Amniotic epithelial cell (primary cell): ENCODE measurements at places on chromosomes 5 and 9.
A peak's percentile ranks its signal among the peaks of the same experiment; 100 is the strongest.

DNA sequence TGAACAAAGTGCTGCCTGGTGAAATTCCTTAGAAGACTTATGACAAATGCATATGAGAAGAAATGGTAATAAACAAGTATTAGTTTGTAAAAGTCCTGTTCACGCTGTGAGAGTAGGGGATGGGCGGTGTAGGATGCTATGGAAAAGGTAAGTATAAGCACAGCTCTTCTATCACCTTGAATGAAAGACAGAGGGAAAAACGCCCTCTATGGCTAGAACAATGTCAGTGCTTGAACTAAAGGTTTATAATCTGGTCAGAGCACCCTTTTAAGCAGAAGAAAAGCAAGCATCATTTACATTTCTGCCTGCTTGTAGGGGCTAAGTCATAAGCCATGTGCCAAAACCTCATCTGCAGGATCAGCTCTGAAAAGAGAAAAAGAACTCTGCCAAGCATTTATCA lies 115.2 kb downstream of the LHFPL2 start:
- DNase-seq: peak; percentile 66

DNA sequence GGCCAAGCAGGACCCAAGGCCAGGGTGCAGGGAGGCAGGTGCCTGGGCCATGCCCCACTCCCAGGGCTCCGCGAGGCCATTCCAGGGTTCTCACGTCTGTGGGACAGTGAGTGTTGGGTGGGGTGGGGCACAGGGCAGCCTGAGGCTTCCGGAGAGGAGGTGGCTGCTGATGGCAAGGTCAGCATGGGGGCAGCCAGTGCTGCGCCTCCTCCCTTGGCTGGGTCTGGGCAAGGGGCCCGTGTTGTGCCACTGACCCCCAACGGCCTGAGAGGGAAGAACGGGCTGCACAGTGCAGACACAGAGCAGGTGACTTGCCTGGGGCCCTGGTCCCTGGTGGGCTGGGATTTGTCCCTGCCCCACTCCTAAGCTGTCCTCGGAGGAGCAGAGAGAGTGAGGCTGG lies 82.1 kb downstream of the RXRA start:
- DNase-seq: no peak

- no peak for DNase-seq
Observed at GRCh38 chr5:144395704-144396103, 225.0 kb downstream of the KCTD16 start.

DNA sequence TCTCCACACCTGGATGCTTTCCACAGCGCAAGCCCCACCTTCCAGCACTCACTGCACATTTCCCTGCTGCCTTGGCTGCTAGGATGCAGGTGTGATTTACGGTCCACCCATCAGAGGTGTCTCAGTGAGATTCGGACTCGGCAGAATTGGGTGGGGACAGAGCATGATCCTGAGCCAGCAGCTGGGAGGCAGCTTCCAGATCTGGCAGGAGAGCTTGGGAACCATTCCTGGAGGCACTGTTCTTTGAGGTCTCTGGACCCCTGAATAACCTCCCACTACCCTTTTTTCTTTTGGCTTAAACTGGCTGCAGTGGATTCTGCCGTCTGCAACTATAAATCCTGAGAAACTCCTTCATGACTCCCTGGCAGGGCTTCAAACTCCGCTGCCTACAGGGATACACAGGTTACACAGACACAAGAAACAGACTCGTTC lies 99.6 kb upstream of the PHYKPL start:
- no peak for DNase-seq

GRCh38 chr5:175215906-175216305 lies 228.1 kb downstream of the DRD1 start:
- DNase-seq: no peak

GRCh38 chr5:160651692-160652645 lies 200.0 kb downstream of the ATP10B start:
- no peak for DNase-seq

DNA sequence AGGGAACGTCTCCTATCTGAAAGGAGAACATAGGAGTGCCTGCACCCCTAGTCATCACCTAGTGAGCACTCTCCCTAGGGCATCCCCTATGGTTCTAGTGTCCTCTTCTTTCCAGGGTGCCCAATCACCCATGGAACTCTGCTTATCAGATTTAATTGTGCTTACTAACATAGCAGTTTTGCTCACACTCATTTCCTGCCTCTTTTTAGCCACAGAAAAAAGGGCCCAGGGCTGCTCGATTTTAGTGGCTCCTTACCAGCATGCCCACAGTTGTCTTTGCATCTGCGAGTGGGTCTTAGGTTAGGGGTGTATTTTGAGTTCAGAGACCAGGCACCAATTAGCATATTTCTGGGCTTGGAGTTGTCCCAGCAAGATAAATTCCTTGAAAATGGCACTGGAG lies 1110.2 kb downstream of the TAF11L14 start:
- no peak for DNase-seq

- peak; percentile 52 for DNase-seq
Observed at GRCh38 chr5:78640662-78641474, 7.7 kb downstream of the LHFPL2 start.

- DNase-seq: peak; percentile 92
Observed at GRCh38 chr5:75040973-75041372, 11.4 kb downstream of the GCNT4 start.

DNA sequence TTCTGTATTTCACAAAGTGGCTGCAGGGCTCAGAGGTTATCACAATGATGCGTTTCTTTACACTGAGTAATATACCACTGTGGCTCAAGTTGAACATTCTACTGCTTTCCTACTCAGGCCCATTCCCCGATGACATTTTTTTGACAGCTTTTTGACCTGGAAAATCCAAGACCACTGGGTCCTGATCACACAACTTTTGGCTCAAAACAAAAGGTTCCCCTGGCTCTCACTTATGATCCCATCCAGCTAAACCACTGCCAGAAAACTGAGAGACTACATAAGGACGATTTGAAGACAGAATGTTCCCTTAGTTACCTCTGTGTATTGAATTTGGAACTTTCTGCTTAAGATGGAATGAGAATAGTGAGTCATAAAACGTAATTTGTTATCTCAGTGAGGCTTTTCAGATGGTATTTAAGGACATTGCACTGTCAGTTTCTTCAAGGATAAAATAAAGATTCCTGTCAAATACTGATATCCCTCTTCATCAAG lies 78.0 kb upstream of the FBXL7 start:
- DNase-seq: peak; percentile 45

GRCh38 chr5:2038321-2039179 lies 155.8 kb upstream of the IRX4 start:
- peak; percentile 4 for DNase-seq

DNA sequence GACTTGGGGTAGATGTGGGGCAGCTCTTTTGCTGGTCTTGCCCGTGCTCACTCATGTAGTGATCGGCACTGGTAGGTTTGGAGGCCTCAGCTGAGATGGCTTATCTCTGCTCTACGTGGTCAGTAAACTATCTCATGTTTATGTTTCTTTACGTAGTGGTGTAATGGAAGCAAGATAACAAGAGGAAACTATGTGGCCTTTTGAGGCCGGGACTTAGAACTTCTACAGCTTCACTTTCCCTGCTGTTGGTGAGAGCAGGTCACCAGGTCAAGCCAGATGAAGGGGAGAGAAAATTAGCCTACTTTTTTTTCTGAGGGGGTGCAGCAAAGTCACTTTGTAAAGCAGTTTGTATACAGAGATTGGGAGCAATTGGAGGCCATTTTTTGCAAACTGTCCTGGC lies 8.5 kb downstream of the FOCAD start:
- peak; percentile 87 for DNase-seq

- peak; percentile 94 for DNase-seq
Observed at GRCh38 chr5:75566710-75567309, 44.4 kb upstream of the ANKDD1B start.

DNA sequence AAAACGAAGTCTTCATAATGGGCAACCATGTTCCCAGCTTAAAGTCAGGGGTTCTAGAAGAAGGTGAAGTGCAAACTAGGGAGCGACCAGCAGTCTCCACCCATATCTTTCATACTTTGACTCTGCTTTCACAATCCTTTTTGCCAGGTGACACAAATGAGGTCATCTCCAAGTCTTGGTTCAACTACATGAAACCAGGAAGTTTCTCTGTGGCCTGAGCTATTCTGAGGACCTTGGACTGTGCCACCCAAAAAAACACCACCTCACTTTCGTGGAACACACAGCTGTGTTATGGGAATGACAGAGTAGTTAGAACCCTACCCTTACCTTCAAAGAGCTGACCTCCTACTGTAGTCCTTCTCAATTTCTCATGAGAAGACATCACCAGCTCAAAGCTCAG lies 309.2 kb downstream of the AGTPBP1 start:
- no peak for DNase-seq

GRCh38 chr5:21238786-21239185 lies 1250.8 kb upstream of the CDH18 start:
- DNase-seq: no peak

GRCh38 chr9:127523312-127523851 lies 72.1 kb downstream of the LRSAM1 start:
- DNase-seq: peak; percentile 63

- peak; percentile 7 for DNase-seq
Observed at GRCh38 chr5:32687499-32687831, 23.7 kb upstream of the NPR3 start.

DNA sequence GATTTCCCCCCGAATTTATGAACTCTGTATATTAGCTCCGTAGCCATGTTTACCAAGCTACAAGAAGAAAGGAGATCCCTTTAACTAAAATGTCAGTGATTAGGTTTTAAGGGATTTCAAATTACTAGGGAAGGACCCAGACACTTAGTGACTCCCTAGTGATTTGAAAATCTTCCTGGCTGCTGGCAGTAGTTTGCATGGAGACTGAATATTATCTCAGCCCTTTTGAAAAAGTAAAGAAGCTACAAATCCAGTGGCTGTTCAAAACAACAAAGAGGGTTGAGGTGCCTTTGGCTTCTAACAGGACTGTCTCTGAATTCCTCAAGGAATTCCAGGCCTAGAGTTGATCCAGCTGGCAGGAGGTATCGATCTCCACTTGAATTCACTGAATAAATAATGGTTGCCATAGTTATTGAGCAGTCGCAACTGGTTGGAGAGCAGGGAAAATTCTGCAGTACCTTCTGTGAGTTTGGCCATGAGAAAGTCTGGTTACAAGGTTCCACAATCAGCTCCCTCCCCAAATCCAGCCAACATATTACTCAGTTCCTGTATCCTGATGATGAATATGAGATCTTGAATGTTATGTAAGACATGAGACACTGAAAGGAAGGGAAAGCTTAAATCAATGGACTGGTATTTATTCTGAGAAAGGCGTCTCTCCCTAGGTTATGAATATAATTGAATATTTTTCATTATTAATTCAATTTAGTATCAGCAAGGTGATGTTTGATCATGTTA lies 37.7 kb downstream of the NR4A3 start:
- no peak for DNase-seq

DNA sequence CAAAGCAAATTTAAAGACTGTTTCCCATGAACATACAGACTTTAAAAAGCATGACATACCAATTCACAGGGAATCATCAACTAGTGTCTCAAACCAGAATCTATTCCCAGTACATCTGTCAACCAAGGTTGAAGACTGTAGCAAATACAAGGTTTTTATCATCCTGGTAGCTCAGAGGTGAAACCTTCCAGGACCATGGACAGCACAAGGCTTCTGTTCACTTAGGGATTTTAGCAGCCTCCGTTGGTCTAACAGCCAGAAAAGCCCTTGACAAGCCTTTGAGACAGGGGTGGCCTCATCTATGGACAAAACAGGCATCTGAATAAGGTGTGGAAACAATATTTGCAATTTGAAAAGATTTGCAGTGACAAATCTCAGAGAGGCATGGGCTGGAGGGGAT lies 119.0 kb downstream of the TRIM32 start:
- DNase-seq: no peak

DNA sequence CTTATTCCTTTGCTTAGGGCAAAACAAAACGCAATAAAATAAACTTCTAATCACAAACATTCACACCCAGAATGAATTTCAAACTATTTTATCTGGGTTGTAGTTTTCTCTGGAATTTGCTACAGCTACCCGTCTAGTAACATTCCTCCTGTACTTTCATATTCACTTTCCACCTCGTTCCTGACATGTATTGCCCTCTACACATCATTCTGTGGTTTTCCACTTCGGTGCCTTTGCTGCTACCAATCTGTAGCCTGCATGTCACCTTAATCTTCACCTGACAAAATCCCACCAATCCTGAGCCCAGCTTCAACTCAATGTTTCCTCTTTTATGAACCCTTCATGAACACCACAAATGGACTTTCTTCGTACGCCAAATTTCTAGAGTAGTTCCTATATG lies 694.1 kb upstream of the C9orf72 start:
- no peak for DNase-seq
